ENCODE measurements at places on chromosomes 11 and 22.

- ATAC-seq = no peak
These were observed 16.2 kb downstream of the ARVCF start for GRCh38 chr22:20000246-20001081.

DNA sequence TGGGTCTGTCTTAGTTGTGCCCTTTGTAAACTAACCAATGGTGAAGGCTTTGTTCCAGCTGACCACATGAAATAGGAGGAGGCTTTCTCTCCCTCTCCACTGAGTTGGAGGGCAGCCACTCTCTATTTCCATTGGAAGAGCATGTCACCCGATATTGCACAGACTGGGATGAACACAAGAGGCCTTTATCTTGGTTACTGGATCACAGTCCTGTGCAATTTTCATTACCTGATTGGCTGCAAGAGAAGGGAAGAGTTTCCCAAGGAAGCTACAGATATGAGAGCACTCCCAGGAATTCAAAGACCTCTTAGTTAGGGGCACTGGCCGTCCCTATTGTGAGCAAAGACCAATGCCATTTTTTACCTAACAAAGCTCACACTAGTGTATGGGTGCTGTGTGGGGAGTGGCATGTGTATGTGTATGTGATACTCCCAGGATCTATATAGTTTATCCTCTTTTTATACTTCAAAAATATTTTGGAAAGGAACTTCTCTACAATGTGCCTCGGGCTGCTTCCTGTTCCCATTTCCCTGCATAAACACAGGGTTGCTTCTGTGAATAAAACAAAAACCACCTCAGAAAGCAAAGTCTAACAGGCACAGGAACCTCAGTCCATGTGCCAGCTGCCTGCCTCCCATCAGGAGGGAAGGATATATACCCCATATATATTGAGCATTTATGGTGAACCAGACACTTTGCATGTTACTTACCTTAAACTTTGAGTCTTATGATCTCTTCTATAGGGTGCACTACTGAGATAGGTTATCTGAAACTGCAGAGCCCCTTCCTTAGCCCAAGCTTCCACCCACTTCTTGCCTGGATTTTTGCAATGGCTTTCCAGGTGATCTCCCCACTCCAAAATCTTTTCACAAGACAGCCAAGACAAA lies 126.5 kb downstream of the RASSF10 start:
- no peak for ATAC-seq

GRCh38 chr11:68457216-68457897 lies 3.2 kb upstream of the PPP6R3 start:
- no peak for ATAC-seq

GRCh38 chr22:35230839-35231584 lies 26.3 kb upstream of the HMGXB4 start:
- no peak for ATAC-seq

DNA sequence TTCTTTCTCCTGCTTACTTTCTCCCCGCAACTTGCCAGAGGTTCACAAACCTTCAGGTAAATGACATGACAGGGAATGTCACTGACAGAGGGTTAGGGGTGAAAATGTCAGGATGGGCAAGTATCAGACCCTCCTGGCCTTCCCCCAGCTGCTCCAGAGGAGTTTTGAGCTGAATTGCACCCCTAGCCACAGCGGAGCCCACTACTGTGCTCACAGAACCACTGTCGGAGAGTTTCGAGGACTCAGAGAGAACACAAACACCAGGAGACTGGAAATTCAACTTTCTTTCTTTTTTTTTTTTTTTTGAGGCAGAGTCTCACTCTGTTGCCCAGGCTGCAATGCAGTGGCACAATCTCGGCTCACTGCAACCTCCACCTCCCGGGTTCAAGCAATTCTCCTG lies 21.5 kb upstream of the P2RY2 start:
- ATAC-seq = no peak

DNA sequence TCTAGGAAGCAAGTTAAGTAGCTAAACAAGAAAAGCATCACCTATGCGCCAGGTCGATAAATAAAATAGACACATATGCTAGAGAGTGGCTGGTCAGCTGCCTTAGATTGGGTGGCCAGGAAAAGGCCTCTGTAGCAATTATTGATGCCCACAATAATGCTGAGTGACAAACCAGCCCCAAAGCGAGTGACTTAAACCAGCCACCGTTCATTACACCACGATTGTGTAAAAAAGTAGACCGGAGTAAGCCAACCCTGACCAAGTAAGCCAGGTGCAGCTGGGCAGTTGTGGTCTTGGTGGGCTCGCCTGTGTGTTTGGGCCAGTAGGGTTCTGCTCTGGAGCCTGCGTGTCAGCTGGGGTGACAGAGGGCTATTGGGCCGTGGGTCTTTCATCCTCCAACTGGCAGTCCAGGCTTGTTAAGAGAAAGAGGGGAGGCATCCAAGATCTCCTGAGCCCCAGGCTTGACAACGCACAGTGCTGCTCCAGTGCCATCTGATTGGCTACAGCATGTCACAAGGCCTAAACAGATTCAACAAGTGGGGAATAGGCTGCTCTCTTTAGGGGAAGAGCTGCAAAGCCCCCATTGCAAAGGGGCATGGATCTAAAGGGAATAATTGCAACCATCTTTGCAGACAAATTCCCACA lies 100.4 kb upstream of the PARVA start:
- no peak for ATAC-seq

All from esophagus mucosa (tissue), 1 donor.